CD14-positive monocyte (primary cell): ENCODE measurements at places on chromosomes 6 and 20.

DNA sequence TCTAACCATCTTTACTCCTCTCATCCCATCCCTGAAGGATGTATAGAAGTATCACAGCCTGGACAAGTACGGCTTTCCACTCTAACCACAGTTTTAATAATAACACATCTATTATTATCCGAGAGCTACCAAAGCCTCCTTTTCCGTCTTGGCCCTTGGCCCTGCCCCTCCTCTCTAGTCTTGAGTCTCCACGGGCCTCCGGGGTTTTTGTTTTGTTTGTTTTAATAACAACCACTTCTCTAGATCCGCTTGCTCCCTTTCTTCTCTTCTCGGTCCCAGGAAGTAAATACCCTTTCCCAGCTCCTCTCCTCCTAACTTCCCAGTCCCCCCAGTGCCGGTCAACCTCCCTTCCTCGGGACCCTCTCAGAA is 661 bp downstream of the LCA5 start:
- DNase-seq: no peak

DNA sequence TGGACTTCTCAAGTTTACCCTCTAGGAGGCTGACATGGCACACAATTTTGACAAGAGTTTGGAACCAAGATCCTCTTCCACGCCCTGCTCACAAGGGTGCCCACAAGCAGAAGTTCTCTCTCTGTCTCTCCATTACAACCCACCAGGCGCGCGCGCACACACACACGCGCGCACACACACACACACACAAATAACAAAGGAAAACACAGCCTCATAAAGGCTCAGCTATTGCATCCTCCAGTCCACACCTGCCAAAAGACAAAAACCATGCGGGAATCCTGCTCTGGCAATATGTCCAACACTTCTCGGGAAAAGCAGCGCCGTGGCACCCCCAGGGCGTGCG is 870 bp downstream of the PAK5 start:
- no peak for DNase-seq

- DNase-seq: no peak
These were observed 2.0 kb upstream of the LGSN start for GRCh38 chr6:63321821-63322220.

- DNase-seq: peak; percentile 0
These were observed 101.4 kb downstream of the CDH4 start for GRCh38 chr20:61353261-61354000.

DNA sequence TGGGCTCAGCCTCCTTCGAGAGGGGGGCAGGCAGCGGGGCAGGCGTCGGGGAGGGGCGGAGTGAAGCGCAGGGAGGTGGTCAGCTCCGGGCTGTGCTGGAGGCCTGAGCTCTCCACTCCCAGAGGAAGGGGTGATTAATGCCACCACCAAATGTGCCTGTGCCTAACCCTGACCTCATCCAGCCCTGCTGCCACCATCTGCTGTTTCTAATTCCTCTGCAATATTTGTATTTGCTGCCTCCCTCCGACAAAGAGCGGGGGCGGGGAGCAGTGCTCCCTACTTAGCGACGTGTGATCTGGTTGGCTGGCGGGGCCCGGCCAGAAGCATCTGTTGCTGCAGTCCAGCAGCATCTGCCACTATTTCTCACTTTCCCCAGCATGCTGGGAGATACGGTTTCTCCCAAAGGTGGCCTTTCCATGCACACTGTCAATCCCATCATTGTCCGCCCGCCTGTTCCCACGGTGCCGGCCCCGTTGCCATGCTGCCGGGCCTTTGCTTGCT is 47.0 kb downstream of the DLL1 start:
- no peak for DNase-seq

- peak; percentile 41 for DNase-seq
These were observed at the start of gene PLEKHG1 for GRCh38 chr6:150599199-150600009. Gene PLEKHG1, plus strand, starts transcription at chr6:150599885. Its CDS starts 133,797 bp downstream, at chr6:150733682.

GRCh38 chr20:57251344-57251743 is 15.1 kb downstream of the BMP7 start:
- no peak for DNase-seq

DNA sequence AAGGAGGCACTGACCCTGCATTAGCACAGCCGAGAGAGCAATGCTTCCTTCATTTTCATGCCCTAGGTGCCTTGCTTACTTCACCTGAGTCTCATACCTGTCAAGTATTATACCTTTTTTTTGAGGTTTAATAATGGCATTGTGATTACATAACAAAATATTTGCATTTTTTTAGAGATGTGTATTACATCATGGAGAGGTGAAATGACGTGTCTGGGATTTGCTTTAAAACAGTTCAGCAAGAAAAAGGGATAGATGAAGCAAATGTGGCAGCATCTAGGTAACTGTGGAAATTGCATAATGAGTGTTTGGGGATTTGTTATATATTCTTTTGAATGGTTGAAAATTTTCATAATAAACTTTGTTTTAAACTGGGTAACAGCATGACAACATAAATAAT is 48.9 kb downstream of the NKX2-2 start:
- no peak for DNase-seq

DNA sequence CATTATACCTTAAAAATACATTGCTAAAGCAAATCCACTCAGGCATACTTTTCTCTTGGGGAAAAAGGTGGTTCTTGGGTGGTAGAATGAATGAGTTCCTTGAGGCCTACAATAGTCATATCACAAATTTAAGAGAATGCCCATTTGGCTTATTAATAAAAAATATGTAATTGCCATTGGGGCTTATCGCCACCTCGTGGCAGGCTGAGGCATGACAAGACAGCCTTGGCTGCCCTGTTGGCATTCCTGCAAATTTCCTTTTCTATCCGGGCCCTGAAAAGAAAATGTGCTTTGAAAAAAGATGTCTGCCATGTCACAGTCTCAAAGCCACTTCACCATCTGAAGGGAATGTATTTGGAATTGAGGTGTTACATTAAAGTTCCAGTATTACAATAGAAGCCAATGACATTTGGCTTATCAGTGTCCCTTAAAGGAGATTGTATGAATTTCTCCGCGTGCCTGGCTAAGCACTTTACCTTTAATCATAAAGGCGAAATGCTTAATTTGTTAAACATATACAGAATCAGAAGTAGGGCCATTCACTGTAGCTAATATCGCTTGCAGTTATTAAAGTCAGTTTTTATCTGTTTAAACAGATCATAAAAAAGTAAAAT is 188.3 kb upstream of the ZFP64 start:
- DNase-seq: peak; percentile 23

- no peak for DNase-seq
These were observed 107.7 kb downstream of the FOXF2 start for GRCh38 chr6:1496836-1497760.

GRCh38 chr6:157761331-157761921 is 61.6 kb upstream of the SNX9 start:
- peak; percentile 9 for DNase-seq

- DNase-seq: no peak
These were observed 45.9 kb upstream of the AIG1 start for GRCh38 chr6:143014764-143015163.

GRCh38 chr6:169371344-169372127 is 117.9 kb upstream of the THBS2 start:
- no peak for DNase-seq

GRCh38 chr6:30814146-30815040 is 69.9 kb upstream of the DDR1 start:
- DNase-seq: peak; percentile 91

GRCh38 chr6:153214436-153214835 is 83.4 kb upstream of the RGS17 start:
- DNase-seq: no peak

DNA sequence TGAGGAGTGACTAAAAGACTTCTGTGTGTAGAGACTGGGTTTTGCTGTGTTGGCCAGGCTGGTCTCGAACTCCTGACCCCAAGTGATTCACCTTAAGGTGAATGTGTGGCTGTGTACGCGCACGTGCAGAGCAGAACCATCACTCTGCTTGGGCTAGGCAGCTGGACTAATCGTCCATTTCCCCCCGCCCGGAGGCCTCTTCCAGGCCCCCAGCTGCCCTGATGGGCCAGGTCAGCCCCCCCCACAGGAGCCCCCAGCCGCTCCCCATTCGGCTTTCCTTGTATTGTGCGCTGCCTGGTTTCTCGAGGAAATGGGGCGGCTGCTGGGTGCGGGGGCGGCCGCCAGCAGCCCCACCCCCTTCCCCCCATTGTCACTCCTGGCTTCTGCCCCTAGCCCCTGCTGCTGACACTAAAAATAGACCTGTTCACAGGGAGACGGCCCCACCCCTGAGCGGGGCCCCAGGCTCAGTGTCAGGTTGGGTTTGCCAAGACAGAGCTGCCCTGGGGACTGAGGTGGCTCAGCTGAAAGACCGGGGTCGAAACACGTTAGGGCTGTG is 24.6 kb upstream of the CSNK2A1 start:
- DNase-seq: no peak

GRCh38 chr6:99946005-99946404 is 48.0 kb downstream of the MCHR2 start:
- DNase-seq: no peak

GRCh38 chr6:56144538-56145324 is 102.6 kb downstream of the COL21A1 start:
- no peak for DNase-seq

DNA sequence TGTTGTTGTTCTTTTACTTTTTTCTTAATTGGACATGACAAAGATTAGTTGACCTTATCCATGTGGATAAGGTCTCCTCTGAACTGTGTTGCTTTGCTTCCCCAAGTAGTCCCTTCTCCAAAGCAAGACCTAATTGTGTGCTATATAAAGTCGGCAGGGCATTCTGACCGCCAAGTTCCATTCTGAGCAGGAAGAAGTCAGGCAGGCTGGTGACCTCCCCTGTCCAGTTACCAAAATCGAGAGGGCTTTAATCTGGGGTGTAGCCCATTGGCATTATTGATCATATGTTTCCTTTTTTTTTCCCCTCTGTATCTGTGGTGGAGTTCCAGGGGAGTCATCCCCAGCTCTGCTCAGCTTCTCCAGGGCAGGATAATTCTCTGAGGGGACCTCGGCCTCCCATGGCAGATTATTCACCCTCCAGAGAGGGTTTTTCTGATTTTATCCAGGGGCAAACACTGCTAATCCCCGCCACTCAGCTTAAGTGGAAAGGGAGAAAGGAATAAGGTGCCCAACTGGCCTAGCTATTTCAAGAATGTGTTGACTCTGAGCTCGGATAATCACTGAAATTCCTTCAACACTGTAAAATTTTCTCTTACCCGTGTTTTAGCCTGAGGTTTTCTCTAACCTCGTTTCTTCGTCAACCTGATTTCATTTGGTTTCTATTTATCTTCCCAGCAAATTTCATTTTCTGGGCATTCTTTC is 71.8 kb upstream of the L3MBTL3 start:
- DNase-seq: no peak

- no peak for DNase-seq
These were observed 221.2 kb downstream of the FNDC1 start for GRCh38 chr6:159390381-159390780.

DNA sequence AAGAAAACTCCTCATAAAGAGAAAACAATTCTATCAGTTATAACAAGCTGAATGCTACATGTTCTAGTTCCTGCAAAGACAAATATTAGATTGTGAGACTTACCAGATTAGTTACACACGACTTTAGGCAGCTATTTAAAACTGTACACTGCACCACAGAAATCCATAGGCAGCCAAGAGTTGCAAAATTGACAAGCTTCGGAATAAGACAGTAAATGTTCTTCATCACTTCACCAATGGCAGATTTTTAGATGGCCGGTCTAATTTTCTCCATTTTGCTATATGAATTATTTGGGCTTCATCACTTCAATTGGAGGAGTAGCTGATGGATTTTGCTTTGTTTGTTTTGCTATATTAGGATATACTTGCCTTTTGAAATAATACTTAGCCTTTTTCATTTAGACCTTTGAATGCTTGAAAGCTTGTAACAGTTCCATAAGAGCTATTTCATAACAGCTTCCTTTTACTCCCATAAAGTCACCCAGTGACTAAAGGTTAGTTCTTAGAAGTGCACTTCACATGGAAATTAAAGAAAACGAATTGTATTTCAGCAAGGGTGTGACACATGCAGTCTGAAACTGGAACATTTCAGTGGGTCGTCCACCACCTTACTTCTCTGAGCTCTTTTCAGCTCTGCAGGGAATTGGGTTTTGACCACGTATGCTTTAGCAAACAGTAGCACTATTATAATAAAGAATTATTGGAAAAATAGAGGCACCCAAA is at the start of gene ROS1:
Gene ROS1 (minus strand): TSS at position 512 of the 723 bp plus-strand sequence. CDS start 286 bp downstream, at position 226.
- no peak for DNase-seq

DNA sequence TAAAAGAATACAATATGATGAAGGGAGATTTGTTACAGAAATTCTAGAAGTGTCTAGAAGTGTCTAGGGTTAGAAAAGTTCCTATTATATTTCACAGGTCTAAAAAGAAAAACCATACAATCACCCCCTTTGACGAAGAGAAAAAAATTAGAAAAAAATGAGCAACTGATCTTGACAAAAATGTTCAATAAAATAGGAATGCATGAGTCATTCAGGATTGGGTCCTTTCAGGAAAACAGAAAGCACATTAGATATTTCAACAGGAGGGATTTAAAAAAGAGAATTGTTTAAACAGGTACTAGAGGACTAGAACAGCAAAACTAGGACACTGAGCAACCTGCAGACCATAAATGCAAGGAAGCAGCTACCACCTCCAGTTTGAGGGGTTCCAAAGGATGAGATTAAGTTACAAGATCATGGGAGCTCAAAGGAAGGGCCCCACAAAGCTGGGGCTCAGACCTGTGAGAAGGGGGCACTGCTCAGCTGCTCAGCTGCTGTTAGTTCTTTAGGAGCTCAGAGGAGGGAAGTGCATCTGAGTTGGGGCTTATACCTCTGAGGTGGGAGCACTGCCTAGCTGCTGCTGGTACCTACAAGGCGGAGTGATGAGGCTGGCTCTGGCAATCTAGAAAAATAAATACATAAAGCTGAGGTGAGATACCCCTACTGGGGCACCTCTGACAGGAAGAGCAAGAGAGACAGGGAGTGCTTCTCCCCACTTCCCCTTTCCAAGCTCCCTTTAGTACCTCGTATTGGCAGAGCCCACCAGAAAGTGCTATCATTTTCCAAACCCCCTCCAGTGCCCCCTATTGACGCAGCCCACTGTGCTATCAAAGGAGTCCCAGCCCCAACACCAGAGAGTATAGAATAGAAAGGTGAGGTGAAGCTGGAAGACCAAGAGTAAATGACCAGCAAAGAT is 27.1 kb upstream of the BEND6 start:
- no peak for DNase-seq

DNA sequence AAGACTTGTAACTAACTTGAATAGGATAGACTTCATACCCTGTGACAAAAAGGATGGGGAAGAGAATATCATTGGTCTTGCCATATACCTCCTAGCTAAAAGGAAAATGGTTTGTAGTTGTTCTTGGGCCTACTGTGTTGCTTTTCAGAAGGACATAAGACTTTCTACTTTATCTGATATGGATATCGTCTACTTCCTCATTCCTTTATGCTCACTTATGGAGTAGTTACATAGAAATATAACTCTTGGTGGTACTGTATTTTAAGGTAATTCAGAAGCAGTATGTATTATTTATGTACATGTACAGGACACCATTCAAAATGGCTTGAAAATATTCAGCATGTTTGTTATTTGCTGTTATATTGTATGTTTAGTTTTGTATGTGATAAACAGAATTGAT is 8.0 kb downstream of the FAM217B start:
- peak; percentile 11 for DNase-seq
